ENCODE measurements at places on chromosomes 6 and 20.
A peak's percentile ranks its signal among the peaks of the same experiment; 100 is the strongest.

DNA sequence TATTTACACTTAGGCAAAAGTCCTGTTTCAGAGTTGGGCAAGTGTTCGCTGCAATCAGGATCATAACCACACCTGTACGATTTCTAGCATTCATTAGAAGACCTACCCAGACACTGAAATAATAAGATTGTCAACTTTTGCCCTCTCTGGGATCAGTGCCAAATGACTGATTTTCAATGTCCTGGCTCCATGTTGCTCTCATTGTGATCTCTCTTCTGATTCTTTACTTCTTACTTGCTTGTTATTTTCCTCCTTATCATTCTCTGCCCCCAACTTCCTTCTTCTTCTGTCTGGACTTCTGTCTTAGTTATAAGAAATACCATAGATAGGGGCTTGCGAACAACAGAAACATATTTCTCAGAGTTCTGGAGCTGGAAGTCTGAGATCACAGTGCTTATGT, 94.4 kb upstream of the BMP2 start:
- DNase-seq = no peak

GRCh38 chr6:109009236-109009961, 85.2 kb downstream of the SESN1 start:
- DNase-seq = peak; percentile 92

DNA sequence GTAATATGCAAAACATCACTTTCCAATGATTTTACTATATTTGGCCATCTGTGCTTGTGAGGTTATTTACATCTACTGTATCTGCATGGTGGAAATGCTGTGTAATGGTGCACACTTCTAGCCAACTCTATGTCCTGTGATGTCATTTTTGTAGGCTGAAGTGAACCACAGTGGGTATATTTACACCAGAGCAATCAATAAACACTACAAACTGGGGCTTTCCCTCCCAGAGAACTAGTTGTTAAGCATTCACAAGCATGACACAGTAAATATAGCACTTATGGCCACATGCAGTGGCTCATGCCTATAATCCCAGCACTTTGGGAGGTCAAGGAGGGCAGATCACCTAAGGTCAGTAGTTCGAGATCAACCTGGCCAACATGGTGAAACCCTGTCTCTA, 4.9 kb downstream of the SLC22A2 start:
- DNase-seq = no peak

- no peak for DNase-seq
Measured at GRCh38 chr6:45835721-45836437, 179.8 kb downstream of the CLIC5 start.

- DNase-seq = no peak
Measured at GRCh38 chr20:61251529-61252393, at the start of gene CDH4. Gene CDH4, plus strand, starts transcription at chr20:61252261.
